ENCODE measurements at places on chromosomes 5 and 9.
A peak's percentile ranks its signal among the peaks of the same experiment; 100 is the strongest.

DNA sequence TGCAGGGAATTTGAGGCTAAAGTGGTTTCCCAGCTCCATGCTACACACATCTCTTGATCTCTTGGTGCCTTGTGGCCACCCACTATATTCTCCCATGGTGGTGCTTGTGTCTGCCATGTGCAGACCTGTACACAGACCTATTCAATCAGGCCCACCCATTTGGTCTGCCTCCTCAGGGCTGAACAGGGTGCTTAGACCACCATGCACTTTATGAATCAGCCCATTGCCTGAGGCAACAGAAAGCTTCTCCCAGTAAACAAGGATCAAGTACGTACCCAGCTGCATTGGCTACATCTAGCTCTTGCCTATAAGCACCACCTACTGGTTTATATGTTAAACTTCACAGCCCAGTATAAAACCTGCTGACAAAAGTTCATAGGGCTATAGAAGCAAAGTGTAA lies 664.3 kb upstream of the EDIL3 start:
- no peak for DNase-seq

DNA sequence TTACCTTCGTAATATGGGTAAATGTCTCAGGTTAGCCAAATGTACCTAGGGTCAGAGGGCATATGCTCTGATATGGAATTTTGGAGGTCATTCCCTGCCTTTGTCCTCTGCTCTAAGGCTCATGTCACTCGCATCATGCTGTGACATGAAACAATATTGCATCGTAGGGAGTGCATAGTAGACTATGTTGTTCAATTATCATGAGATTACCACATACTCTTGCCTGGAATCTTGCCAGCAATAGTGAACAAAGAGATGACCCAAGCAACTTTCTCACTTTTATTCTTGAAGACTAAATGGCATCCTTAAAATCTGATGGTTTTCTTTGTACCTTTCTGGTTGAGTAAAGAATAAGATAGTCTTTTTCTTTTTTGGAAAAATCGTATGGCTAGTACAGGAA lies 27.6 kb downstream of the ZNF462 start:
- DNase-seq, result no peak

- no peak for DNase-seq
Measured at GRCh38 chr5:107980923-107981692, 310.4 kb upstream of the EFNA5 start.

GRCh38 chr9:33082128-33082527 lies 5.7 kb upstream of the SMU1 start:
- no peak for DNase-seq

DNA sequence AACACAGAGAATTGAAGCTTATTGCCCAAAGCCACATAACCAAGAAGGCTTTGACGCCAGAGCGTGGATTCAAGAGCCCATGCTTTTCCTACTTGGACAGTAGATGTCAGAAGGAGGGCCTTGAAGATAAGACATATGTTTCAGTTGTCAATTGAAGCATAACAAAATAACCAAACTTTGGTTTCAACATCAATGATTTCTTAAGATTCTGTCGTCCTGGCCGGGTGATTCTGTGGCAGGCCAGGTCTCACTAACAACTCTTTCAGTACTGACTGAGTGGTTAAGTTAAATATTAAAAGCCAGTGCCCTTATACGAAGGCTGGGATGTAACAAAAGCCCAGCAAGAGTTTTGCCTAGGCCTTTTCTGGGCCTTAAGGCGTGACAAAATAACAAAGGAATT lies 94.0 kb downstream of the RCL1 start:
- DNase-seq, result no peak

DNA sequence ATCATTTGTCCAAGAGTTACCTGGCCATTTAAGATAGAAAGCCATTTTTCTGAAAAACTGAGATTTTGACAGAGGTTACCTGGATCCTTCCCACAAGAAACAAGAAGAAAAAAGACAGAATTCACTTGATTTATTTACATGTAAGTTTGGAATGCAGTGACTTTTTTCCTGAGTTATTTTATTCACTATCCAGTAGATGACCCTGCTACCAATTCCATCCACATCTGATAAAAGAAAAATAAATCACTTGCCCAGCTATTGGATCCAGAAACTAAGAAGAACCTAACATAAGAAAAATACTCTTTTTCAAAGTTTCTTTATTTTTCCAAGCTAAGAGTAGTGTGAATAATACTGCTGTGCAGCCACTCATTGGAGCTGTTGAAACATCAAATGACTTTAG lies 275.2 kb downstream of the CETN3 start:
- DNase-seq, result no peak

DNA sequence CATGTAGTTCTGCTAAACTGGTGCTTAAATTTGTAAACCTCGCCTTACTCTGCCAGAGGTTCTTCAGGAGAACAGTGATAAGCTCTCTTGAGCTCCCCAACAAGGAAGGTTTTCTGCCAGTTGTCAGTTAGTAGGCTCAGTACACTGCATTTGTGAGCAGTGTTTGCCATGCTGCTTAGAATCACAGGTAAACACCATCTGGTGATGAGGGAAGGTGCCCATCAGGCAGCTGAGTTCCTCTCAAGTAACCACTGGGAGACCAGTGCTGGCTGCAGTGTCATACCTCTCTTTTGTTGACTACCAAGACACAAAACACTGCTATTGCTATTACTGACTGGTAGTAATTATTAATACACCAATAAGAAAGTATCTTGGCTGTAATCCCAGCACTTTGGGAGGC lies 186.2 kb upstream of the OTULINL start:
- no peak for DNase-seq

GRCh38 chr5:97623441-97623840 lies 440.4 kb upstream of the RIOK2 start:
- DNase-seq, result no peak

DNA sequence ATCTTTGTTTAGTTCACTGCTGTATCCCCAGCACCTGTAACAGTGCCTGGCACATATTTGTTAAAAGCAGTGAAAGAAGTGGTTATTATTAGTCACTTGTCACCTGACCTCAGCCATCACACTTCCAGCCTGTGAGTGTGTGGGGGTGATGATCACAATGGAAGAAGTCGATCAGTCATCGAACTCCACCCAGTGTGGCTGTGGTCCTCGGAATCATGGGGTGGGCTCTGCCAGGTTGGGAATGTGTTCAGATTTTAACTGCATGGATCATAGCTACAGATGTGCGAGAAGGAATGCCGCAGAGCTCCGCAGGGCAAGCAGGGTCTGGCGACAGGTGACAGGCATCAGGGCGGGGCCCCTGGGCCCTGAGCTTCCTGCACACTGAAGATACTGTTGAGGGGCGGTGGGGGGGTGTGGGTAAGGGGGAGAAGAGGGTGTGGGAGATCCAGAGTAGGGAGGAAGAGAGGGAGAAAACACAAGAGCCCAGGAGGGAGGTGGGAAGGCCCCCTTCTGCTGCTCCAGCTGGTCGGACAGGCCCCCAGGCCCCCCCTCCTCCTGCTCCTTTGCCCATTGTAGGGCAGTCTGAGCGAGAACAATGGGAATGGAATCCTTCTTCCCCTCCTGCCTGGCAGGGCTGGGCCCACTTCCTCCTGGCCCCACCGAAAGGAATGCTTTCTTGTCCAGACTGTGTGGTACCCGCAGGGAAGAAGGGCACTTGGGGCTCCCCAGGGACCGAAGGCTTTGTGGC lies 89.6 kb downstream of the SPRY4 start:
- DNase-seq, result no peak

DNA sequence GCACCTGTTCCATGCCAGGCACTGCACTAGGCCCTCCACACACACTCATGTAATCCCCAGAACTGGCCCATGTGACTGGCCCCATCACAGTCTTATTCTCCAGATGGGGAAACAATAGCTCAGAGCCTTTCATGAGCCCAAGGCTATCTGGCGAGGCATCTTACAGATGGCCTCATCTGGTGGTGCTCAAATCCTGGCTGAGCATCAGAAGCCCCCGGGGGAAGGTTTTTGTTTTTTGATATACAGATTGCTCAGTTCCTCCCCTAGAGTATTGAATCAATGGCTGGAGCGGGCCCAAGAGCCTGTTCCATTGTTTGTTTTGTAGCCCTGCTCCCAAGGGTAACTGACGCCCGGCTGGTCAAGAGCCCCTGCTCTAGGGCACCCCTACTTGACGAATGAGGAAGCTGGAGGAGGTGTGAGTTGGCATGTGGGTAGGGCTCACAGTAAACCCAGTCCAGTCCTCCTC lies 145.3 kb upstream of the RAPGEF1 start:
- no peak for DNase-seq

- DNase-seq, result peak; percentile 33
Measured at GRCh38 chr9:63816751-63817621, 1468.0 kb downstream of the FOXD4L5 start.

- no peak for DNase-seq
Measured at GRCh38 chr9:30235564-30235963, 2148.9 kb upstream of the ACO1 start.

GRCh38 chr5:36904677-36905076 lies 28.1 kb downstream of the NIPBL start:
- no peak for DNase-seq

DNA sequence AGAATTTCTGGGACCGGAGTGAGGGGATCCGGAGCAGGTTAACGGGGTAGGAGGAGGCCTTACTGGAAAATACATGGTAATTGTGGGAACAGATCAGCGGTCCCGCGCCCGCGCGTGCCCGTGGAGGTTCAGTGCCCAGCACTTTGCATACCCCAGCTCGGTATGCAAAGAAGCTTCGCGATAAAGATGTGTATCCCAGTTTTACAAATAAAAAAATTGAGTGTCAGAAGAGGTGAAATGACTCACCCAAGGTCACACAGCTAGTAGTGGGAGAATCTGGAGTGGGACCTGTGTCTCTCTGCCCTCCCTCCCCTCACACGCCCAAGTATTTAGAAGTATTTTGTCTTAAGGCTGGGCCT lies 967 bp downstream of the NEURL1B start:
- no peak for DNase-seq

GRCh38 chr9:136868644-136869043 lies 2.5 kb upstream of the EDF1 start:
- DNase-seq, result no peak

GRCh38 chr9:135736272-135736978 lies 34.4 kb downstream of the KCNT1 start:
- no peak for DNase-seq

- no peak for DNase-seq
Measured at GRCh38 chr9:7549249-7549648, 250.3 kb downstream of the DMAC1 start.

GRCh38 chr5:159581502-159582249 lies 251.4 kb upstream of the IL12B start:
- DNase-seq, result no peak

DNA sequence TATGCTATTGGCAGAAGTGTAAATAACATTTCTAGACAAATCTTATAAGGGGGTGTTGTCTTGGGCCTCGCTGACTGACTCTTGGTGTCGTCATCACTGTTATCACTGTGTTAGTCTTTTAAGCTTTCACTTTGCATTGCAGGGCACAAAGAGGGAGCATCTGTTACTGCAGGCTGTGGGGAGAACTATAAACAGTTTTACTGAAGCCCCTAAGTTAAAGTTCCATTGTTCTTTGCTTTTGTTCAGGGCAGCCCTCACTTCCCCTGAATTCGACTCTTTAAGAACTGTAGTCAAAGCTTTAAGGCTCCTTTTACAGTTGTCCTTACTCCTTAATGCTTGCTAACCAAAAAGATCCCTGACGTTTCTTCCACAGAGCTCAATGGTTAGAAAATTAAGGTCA lies 605.0 kb downstream of the RAB3C start:
- DNase-seq, result no peak

DNA sequence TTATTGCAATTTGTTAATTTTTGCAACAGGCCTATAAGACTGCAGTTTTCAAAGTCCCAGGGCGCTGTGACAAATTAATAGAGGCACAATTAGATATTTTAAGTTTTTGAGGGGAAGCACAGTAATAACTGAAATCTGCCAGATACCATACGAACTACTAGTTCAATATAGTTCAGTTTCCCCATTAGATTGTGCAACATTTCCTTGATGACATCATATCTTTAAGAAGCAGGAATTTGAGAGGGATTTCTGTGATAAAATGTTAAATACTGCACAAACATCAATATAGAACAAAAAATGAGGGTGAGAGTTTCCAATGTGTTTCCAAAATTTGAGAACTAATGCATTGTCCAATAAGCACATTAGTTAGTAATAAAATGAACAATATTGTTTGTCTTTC lies 56.7 kb upstream of the GRIN3A start:
- DNase-seq, result no peak
